ENCODE measurements at places on chromosomes 3 and 15.

DNA sequence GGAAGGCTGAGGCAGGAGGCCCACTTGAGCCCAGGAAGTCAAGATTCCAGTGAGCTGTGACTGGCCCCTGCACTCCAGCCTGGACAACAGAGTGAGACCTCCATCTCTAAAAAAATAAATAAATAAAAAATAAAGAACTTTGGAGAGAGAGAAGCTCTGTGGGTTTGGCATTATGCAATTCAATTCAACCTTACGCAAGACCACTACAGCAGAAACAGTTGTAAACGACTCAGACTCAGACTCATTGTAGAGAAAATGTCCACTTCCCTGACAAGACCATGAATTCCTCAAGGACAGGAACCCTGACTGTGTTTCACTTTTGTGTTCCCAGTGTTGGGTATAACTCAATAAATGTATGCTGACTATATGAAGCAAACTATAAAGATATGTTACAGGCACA lies 90.3 kb upstream of the C3orf80 start:
- DNase-seq = no peak

DNA sequence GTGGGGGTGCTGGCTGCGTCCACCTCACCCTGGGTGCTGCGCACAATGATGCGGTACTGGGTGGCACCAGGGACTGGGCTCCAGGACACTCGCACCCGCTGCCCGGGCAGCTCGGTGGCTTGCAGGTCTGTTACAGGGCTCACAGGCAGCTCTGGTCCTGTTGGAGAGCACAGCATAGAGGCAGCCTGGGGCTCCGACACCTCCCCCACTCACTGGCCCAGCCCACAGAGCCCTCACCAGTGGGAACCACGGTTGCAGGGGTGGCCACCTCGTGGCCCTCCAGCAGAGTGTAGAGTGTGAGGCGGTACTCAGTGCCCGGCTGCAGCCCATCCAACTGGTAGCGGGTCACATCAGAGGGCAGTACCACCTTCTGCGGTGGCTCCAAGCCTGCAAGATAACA lies 3.7 kb downstream of the COL7A1 start:
- no peak for DNase-seq

DNA sequence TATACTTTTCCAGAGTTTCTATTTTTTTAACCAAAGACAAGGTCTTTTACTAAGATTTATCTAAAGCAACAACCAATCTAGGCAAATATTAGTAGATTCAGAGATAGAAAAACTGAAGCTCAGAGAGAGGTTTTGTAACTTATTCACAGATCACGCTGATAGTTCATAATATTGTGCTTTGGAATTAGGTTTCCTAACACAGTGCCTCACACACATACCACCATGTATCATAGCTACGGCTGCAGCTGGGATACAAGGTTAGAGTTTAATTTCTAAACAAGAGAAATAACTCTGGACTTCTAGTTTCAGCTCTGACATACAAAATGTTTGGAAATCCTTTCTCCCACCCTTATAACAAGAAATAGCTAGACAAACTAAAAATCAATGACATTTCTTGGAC lies 565.7 kb downstream of the PYDC2 start:
- DNase-seq = no peak

- no peak for DNase-seq
These were observed 229.9 kb upstream of the LRTM1 start for GRCh38 chr3:55157731-55158130.

GRCh38 chr15:40902605-40903561 lies 8.6 kb downstream of the VPS18 start:
- DNase-seq = no peak

GRCh38 chr3:173548261-173548660 lies 150.7 kb downstream of the NLGN1 start:
- no peak for DNase-seq

- DNase-seq = no peak
These were observed 38.1 kb downstream of the TRAK1 start for GRCh38 chr3:42129014-42129953.

DNA sequence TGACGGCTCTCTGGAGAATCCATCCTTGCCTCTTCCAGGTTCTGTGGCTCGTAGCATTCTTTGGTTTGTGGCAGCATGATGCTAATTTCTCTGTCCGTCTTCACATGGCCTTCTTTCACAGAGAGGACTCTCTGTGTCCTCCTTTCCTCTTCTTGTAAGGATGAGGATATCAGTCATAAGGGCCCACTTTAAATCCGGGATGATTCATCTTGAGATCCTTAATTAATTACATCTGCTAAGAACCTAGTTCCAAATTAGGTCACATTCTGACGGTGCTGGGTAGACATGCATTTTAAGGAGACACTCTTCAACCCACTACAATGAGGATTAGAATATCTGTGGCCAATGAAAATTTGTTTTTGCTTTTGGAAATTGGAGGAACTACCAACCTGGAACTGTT lies 15.7 kb upstream of the GXYLT2 start:
- no peak for DNase-seq

DNA sequence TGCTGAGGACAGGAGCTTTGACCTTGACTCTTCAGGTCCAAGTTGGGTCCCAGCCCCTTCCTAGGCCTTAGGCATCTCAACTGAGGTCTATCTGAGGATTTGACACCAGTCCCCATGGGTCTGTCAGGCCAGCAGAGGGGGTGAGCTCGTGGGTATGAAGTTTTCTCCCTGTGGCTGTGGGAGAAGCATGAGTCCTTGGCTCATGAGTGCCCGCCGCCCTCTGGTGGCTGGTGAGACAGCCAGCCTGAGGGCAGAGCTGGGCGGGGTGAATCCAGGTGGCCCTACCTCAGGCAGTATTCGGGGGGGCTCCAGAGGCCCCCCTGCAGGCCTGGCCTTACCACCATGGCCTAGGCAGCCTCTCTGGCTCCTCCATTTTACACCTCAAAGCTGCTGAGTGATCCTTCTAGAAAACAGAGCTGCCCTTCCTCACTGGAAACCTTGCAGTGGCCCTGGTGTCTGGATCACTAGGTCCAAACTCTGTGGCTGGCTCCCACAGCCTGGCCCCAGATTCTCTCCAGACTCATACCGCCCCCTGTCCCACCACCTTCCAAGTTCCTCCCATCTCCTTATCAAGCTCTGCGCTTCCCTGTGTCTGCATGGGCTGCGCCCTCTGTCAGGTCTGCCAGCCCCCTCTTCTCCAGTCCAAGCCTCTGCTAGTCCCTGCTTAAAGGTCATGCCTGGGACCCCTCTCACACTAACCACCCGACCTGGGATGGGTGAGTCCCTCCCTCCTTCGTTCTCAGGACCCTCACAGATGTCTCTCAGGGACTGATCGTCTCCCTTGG lies 16.1 kb downstream of the SH2D7 start:
- peak; percentile 28 for DNase-seq

DNA sequence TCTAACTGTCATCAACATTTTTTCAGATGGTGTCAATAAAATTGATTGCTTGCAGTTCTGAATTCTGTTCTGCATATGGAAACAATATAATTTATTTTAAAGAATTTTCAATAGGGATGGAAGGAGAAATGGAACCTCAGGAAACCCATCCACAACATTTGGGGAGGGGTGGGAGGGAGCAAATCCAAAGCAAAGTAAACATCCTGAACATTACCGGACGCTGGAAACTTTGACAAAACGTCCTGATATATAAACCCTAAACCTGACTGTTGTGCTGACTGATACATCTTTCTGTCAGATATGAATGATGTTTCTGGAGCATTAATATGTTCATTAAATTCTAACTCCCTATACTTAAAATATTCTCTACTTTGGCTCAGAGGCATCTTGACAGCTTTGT lies 479.0 kb downstream of the FOXP1 start:
- DNase-seq = no peak

DNA sequence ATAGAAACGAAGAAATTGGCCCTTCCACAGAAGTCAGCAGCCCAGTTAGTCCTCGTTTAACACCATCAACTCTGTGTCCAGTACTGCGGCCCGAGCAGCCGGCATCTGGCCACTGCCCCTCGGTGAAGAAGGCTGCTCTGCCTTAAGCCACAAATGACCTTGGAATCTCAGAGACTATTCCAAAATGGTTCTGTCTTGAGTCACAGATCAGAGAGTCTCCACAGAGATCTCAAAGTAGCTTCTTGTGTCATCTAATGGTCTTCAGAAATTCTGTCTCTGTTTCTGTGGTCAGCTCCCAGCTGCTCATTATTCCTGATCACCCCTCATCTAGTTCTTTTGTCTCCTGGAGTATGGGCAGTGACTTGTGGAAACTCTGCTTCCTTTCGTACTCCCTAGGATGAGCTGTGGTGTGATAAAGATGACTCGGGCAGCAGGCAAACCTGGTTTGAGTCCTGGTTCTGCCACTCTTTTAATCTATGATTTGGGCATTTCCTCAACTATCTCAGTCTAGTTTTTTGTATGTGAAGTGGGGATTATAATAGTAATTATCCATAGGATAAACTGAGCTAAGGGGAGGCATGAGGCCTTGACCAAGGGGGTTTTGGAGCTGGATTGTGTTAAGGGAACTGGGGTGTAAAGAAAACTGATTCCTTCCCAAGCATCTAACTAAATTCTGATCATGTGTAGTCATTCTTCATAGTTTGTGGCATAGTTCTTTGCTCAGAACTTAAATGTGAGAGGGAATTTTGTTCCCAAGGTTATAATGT lies 22.6 kb downstream of the CRTC3 start:
- no peak for DNase-seq

DNA sequence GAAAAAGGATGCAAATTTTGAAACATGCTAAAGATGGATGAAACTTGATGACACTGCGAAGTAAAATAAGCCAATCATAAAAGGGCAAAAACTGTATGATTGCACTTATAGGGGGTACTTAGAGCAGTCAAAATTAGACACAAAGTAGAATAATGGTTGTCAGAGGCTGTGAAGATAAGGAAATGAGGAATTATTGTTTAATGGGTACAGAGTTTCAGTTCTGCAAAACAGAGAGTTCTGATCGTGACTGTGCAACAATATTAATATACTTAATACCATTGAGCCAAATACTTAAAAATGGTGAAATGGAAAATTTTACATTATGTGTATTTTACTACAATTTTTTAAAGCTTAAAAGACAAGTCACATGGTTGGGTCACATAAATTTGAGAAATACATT lies 35.1 kb downstream of the UBE3A start:
- no peak for DNase-seq

- no peak for DNase-seq
These were observed 86.6 kb upstream of the ADAMTSL3 start for GRCh38 chr15:83567318-83567717.

DNA sequence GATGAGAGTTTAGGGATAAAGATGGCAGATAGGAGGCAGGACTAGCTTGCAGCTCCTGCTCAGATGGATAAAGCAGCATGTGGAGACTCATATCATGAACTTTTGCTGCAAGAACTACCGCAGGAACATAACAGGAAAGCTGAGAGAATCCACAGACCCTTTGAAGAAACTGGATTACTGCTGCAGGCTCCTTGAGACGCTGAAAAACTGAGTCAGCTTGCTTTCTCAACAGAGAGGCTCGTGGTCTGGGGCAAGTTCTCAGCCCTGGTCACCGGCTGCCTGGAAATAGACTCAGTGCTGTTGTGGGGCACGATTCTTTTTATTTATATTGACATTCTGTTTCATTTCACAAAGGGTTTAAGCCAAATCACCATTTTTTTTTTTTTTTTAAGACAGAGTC lies 28.8 kb upstream of the TRIM59 start:
- no peak for DNase-seq

GRCh38 chr3:118262800-118263402 lies 771.7 kb downstream of the IGSF11 start:
- no peak for DNase-seq

- no peak for DNase-seq
These were observed 72.9 kb downstream of the LRRC28 start for GRCh38 chr15:99324082-99324620.

DNA sequence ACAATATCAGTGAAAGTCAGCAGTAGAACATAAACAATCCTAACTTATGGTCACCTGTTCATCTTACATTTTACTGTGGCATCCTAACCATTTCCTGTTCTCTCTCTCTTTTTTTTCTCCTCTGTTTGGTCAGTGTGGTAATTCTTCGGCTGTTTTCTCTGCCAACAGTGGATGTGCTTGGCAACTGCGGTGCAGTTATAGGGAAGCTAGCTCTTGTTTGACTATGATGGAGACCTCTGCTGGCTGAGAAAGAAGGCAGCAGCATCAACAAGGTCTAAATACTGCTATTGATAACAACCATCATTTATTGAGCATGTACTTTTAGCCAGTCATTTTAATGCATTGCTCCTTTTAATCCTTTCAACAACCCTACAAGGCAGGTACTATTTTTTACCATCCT lies 723 bp upstream of the DRD3 start:
- DNase-seq = peak; percentile 36

DNA sequence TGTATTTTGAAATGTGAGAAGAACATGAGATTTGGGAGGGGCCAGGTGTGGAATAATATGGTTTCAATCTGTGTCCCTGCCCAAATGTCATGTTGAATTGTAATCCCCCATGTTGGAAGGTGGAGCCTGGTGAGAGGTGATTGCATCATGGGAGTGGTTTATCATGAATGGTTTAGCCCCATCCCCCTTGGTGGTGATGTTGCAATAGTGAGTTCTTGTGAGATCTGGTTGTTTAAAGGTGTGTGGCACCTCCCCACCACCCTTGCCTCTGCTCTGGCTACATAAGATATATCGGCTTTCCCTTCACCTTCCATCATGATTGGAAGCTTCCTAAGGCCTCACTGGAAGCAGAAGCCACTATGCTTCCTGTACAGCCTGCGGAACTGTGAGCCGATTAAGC lies 23.9 kb upstream of the TMEM108 start:
- no peak for DNase-seq

DNA sequence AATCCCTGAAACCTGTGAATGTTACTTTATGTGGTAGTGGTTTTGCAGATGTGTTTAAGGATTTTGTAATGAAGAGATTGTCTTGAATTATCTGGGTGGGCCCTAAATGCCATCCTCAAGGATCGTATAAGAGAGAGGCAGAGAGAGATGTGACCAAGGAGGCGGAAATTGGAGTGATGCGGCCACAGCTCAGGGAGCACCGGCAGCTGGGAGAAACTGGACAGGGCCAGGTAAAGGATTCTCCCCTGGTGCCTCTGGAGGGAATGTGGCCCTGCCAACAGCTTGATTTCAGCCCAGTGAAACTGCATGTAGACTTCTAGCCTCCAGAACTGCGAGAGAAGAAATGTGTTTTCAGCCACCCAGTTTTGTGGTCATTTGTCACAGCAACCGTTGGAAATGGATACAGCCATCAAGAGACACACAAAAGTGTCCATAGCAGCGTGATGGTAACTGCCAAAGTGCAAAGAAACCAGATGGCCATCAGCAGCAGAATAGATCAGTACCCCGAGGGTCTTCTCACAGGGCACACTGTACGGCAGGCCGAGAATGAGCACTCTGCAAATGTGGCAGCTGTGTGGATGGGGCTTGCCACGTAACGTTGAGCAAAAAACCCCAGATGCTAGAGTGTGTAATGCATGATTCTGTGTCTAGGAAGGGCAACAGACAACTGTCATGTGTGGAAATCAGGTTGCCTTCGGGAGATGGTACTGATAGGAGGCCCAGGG lies 12.2 kb downstream of the APBA2 start:
- no peak for DNase-seq

GRCh38 chr15:92921215-92922131 lies 21.3 kb downstream of the CHD2 start:
- DNase-seq = no peak

- no peak for DNase-seq
These were observed 44.5 kb downstream of the CRABP1 start for GRCh38 chr15:78384651-78385050.
